ENCODE measurements at places on chromosomes 7 and 10.
A peak's percentile ranks its signal among the peaks of the same experiment; 100 is the strongest.

DNA sequence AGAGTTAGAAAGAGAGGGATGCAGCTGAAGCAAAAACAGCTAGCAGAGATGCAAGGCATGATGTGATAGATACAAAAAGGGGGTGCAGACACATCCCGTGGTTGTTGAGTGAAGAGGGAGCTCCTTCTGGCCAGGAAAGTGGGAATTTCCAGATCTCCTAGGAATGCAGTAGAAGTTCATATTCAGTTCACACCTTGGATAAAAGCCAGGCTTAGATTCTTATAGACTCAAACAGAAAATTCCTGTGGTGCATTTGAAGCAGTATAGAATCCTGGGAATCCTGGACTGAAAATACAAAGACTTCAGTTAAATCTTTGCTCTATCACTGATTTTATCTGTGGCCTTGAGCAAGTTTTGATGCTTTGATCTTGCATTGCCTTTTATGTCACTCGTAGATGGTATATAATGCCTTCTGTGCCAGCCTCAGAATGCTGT is 33.9 kb downstream of the SGPL1 start:
- peaks cover 20% of the 10 kb centered on the region for H3K4me1 ChIP-seq
- no peaks in the 10 kb centered on the region for H3K27me3 ChIP-seq
- H3K36me3 ChIP-seq = no peaks in the 10 kb centered on the region

DNA sequence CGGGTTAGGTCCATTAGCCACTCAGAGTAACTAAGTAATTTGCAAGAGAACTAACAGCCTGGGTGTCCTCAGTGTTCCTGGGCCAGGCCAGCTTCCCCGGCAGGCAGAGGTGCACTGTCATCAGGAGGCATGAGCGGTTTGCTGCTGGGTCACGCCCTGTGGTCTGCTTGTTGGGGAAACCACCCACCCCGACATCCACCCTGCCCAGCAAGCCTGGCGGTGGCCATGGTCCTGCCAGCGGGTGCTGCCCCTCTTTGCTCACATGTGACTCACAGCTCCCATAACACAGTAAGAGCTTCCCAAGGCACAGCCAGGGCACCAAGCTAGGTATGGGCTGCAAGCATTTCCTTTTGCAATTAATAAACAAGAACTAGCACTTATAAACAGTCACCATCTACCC is 75.9 kb downstream of the RGS10 start:
- H3K27me3 ChIP-seq = no peaks in the 10 kb centered on the region
- no peaks in the 10 kb centered on the region for H3K36me3 ChIP-seq
- no peak overlapping the region for H3K4me3 ChIP-seq
- no peak for DNase-seq

DNA sequence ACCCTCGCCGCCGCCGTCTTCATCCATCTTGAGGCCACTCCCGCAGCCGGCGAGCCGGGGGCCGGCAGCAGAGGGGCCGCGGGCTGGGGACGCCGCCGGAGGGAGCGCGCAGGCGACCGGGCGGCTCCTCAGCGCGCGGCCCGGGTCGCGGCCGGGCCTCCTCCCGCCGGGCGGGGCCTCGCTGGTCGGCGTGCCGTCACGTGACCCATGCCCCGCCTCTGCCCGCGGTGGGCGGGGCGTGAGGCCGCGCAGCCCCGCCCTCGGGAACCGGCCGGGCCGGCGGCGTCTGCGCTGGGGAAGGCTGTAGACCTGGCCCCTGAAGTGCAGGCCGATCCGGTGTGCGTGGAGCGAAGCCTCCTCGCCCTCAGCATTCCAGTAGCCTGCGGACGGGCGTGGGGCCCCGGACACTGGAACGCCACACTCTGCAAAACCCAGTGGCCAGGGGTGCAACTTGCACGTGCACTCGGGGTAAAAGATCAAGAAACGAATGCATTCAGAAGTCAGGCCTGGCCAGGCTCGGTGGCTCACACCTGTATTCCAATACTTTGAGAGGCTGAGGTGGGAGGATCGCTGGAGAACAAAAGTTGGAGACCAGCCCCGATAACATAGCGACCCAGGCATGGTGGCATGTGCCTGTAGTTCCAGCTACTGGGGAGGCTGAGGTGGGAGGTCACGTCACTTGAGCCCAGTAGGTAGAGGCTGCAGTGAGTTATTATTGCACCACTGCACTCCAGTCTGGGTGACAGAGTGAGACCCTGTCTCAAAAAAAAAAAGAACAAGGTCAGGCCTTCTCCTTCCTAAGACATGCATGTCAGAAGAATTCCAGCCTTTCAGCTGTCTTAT is at the start of gene CYTH3:
CYTH3 (minus strand) TSS at position 144 of the 843 bp plus-strand sequence; CDS start at position 27, 117 bp downstream.
- no peaks in the 10 kb centered on the region for H3K27me3 ChIP-seq
- H3K27ac ChIP-seq = peak within 1 kb of the TSS; percentile 78
- no peaks in the 10 kb centered on the region for H3K36me3 ChIP-seq
- H3K4me1 ChIP-seq = peaks cover 32% of the 10 kb centered on the region
- no peak for DNase-seq

DNA sequence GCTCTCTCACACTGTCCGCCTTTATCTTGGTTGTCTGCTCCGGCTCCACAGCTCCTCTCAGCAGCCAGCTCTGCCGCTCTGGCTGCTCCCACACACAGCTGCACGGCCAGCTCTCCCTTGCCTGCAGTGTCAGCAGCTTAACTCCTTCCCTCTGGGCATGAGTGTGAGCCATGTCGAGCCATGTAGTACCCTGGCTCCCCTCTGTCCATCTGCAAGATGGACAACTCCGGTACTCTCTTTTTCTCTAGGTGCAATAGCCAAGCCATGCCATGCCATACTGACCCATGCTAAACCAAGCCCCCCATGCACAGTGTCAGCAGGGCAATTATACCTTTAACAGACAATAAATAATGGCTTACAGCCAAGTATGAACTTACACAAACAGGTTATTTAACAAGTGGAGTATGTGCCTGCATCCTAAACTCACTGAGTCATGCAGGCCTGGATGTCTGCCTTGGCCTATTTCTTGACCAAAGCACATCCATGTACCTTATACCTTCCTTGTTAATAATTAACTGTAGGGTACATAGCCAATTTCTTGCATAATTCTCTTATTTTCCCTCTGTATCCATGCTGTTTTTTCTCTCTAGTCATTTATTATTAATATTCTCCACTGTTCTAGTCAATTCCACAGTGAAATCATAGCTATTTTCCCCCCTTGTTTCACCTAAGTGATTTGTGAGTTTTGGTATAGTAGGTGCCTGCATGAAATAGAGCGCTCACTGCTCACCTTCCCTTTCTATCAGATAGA is 170.9 kb downstream of the CDK14 start:
- H3K36me3 ChIP-seq = no peaks in the 10 kb centered on the region
- H3K4me1 ChIP-seq = no peaks in the 10 kb centered on the region
- H3K27me3 ChIP-seq = no peaks in the 10 kb centered on the region
- no peak overlapping the region for H3K4me3 ChIP-seq
- no peak overlapping the region for H3K27ac ChIP-seq

DNA sequence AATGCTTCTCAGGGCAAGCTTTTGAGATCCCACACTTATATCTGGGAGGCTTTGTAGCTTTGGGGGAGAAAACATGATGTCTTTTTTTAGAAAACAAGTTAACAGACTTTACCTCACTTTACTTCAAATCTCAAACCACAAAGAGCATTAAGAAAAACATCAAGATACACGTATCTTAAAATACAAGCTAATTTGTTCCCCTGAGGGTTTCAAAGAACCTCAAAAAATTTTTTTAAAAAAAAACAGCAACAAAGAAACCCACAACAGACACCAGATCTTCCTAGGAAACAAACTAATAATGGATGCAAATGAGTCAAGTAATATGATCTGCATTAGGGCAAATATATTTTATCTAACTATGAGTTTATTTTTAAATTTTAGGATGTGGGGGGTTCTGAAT is 24.7 kb downstream of the FAM3C start:
- H3K36me3 ChIP-seq = peaks cover 19% of the 10 kb centered on the region
- DNase-seq = no peak
- no peak overlapping the region for H3K27ac ChIP-seq
- H3K27me3 ChIP-seq = no peaks in the 10 kb centered on the region
- no peaks in the 10 kb centered on the region for H3K4me1 ChIP-seq

DNA sequence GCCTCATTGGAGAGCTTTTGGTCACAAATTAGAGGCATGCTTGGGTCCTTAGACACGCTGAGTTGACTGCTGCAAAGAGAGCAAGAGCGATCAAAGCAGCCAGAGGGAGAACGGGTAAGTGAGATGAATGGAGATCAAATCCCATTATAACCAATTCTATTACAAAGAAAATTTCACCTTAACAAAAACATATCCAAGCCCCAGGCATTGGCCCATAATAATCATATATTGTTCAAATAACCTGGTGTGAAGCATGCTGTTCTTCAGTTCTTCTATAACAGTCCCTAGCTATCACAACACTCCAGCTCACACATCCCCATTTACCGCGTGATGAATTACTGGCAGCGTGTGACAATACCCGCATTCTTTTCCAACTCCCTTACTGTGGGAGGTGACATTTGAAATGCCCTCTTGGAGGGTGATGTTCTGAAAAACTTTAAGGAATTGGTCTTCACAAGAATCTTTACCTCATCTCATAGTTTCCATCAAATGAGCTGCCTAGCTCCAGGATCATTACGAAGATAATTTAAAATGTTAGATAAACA is 156.1 kb upstream of the PLXNA4 start:
- DNase-seq = no peak
- H3K4me1 ChIP-seq = no peaks in the 10 kb centered on the region
- H3K27me3 ChIP-seq = peaks cover 12% of the 10 kb centered on the region
- H3K27ac ChIP-seq = no peak overlapping the region

DNA sequence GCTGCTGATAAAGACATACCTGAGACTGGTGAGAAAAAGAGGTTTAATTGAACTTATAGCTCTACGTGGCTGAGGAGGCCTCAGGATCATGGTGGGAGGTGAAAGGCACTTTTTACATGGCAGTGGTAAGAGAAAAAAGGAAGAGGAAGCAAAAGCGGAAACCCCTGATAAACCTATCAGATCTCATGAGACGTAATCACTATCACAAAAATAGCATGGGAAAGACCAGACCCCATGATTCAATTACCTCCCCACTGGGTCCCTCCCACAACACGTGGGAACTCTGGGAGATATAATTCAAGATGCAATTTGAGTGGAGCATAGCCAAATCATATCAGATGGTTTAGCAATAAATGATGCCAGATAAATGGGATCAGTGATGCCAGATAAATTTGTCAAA is 892.0 kb upstream of the CELF2 start:
- no peak overlapping the region for H3K4me3 ChIP-seq
- DNase-seq = no peak
- no peak overlapping the region for H3K27ac ChIP-seq
- H3K36me3 ChIP-seq = no peaks in the 10 kb centered on the region
- H3K27me3 ChIP-seq = no peaks in the 10 kb centered on the region

DNA sequence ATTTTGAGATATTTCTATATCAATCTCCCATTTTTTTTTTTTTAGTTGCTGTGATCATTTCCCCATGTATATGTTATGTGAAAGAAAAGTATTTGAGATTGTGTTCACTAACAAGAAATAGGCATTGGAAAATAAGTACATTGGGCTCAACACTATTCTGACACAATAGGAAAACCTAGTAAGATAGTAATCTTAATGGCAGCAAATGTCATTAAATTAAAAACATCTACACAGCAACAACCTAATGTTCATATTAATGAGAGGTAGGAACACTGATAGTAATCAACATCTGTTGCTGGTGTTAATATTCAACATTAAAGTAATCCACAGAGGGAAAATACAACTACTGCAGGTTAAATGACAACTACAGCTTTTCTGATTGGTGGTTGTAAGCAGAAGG is 1.5 kb upstream of the GTPBP10 start:
- DNase-seq = no peak
- H3K27me3 ChIP-seq = no peaks in the 10 kb centered on the region
- H3K4me3 ChIP-seq = no peak overlapping the region
- peaks cover 5% of the 10 kb centered on the region for H3K36me3 ChIP-seq

GRCh38 chr7:150685219-150686029 is at the start of gene GIMAP2:
GIMAP2 (plus strand) TSS chr7:150685706; CDS start chr7:150687060, 1,354 bp downstream.
- no peaks in the 10 kb centered on the region for H3K27me3 ChIP-seq
- no peaks in the 10 kb centered on the region for H3K36me3 ChIP-seq
- no peak for DNase-seq
- peak within 1 kb of the TSS; percentile 71 for H3K27ac ChIP-seq
- H3K4me1 ChIP-seq = no peaks in the 10 kb centered on the region
- H3K4me3 ChIP-seq = peak within 1 kb of the TSS; percentile 39

- DNase-seq = no peak
- no peaks in the 10 kb centered on the region for H3K4me1 ChIP-seq
- no peak overlapping the region for H3K27ac ChIP-seq
- no peaks in the 10 kb centered on the region for H3K27me3 ChIP-seq
- H3K4me3 ChIP-seq = no peak overlapping the region
- H3K36me3 ChIP-seq = no peaks in the 10 kb centered on the region
Measured at GRCh38 chr7:123916240-123916724, 8.8 kb upstream of the SPAM1 start.

- peak; percentile 82 for DNase-seq
- H3K4me3 ChIP-seq = no peak overlapping the region
- H3K27ac ChIP-seq = no peak overlapping the region
Measured at GRCh38 chr10:45008524-45009161, 7.9 kb downstream of the ZNF22 start.

- H3K4me3 ChIP-seq = no peak overlapping the region
- H3K4me1 ChIP-seq = no peaks in the 10 kb centered on the region
- no peaks in the 10 kb centered on the region for H3K27me3 ChIP-seq
- H3K36me3 ChIP-seq = no peaks in the 10 kb centered on the region
- no peak for DNase-seq
Measured at GRCh38 chr7:135333946-135334345, 100.3 kb downstream of the STRA8 start.

GRCh38 chr7:98051118-98051744 is 55.4 kb upstream of the LMTK2 start:
- H3K27me3 ChIP-seq = no peaks in the 10 kb centered on the region
- no peaks in the 10 kb centered on the region for H3K4me1 ChIP-seq
- no peak overlapping the region for H3K4me3 ChIP-seq
- no peak overlapping the region for H3K27ac ChIP-seq

DNA sequence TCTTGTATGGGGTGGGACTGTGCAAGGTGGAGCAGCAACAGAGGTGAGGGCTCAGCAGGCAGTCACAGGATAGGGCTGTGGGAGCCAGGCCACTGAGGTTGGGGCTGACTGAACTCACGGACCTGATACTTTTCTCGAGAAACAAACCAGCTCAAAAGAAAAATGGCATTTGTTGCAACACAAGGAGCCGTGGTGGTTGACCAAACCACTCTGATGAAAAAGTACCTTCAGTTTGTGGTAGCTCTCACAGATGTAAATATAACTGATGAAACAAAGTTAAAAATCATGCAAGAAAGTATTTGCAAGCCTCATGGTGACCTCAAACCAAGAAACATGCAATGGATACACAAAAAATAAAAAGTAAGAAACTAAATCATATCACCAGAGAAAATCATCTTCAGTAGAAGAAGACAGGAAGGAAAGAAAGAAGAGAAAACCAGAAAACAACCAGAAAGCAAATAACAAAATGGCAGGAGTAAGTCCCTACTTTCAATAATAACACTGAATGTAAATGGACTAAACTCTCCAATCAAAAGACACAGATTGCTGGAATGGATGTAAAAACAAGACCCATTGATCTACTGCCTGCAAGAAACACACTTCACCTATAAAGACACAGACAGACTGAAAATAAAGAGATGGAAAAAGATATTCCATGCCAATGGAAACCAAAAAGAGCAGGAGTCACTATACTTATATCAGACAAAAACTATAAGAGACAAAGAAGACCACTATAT is 48.9 kb upstream of the DUSP5 start:
- no peak overlapping the region for H3K27ac ChIP-seq
- no peak for DNase-seq
- no peaks in the 10 kb centered on the region for H3K4me1 ChIP-seq
- H3K36me3 ChIP-seq = no peaks in the 10 kb centered on the region

GRCh38 chr7:36303202-36304098 is 86.2 kb upstream of the ANLN start:
- peak; percentile 67 for DNase-seq
- no peaks in the 10 kb centered on the region for H3K27me3 ChIP-seq
- peaks cover 27% of the 10 kb centered on the region for H3K4me1 ChIP-seq
- H3K27ac ChIP-seq = peak overlapping the region; percentile 10
